Breast epithelium (tissue), 4 donors: ENCODE measurements at places on chromosomes 11 and 22. TPM values are rescaled to one million over a fixed set of nuclear protein-coding genes. Genes with fewer than 3 reads are reported as not detected.

Gene DBX1
- not detected for total RNA-seq

Gene TP53AIP1
- 0.16 TPM for total RNA-seq

Gene KRTAP5-1
- total RNA-seq: not detected

Gene EFCAB6
- total RNA-seq: 3.0 TPM

Gene INCENP
- 8.5 TPM for total RNA-seq

Gene HEPACAM
- 2.3 TPM for total RNA-seq

Gene SAA4
- total RNA-seq: not detected

Gene MS4A4A
- total RNA-seq: 24.6 TPM

Gene MRGPRF
- 21.3 TPM for total RNA-seq

Gene PLAAT5
- total RNA-seq: 9.8 TPM

Gene OR8A1
- not detected for total RNA-seq

Gene MUC2
- total RNA-seq: not detected

Gene CBLIF
- total RNA-seq: not detected

Gene CELSR1
- 0.96 TPM for total RNA-seq

Gene IRF7
- total RNA-seq: 13.3 TPM

Gene KLHL35
- total RNA-seq: 2.7 TPM

Gene ANKK1
- 1.4 TPM for total RNA-seq

Gene MMP8
- 2.3 TPM for total RNA-seq

Gene RTN4RL2
- 0.32 TPM for total RNA-seq

Gene LBHD1
- 4.3 TPM for total RNA-seq

Gene PATE4
- total RNA-seq: not detected

Gene NPAS4
- not detected for total RNA-seq

Gene NRIP3
- total RNA-seq: 14.5 TPM

Gene MS4A7
- total RNA-seq: 105 TPM

Gene MS4A6A
- total RNA-seq: 35.1 TPM

Gene OR4S2
- not detected for total RNA-seq

Gene EED
- 14.6 TPM for total RNA-seq

Gene PATE2
- not detected for total RNA-seq

Gene C11orf52
- total RNA-seq: 7.5 TPM

Gene ISX
- total RNA-seq: not detected

Gene PTPRCAP
- 9.2 TPM for total RNA-seq

Gene F2
- not detected for total RNA-seq
